ENCODE measurements at places on chromosomes 4 and X. TPM values are rescaled to one million over a fixed set of nuclear protein-coding genes. Genes with fewer than 3 reads are reported as not detected.

Gene SLC30A9
- total RNA-seq: 80.3 TPM

Gene CCSER1
- 88.0 TPM for total RNA-seq

Gene EIF2S3
- total RNA-seq: 261 TPM

GRCh38 chr4:134200811-134201215 lies 776 bp downstream of the PABPC4L start:
- no peak for DNase-seq

Gene KCTD8
- 0.26 TPM for total RNA-seq

- no peak for DNase-seq
These were observed 14.5 kb upstream of the ETNPPL start for GRCh38 chr4:108777388-108777787.

DNA sequence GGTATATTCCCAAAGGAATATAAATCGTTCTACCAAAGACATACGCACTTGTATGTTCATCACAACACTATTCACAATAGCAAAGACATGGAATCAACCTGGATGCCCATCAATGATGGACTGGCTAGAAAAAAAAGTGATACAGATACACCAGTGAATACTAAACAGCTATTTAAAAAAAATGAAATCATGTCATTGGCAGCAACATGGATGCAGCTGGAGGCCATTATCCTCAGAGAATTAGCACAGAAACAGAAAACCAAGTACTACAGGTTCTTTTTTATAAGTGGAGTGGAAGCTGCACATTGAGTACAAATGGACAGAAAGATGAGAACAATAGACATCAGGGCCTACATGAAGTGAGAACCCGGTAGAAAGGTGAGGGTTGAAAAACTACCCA lies 81.4 kb downstream of the ANTXR2 start:
- no peak for DNase-seq

GRCh38 chr4:14871676-14872430 lies 130.4 kb upstream of the CPEB2 start:
- DNase-seq: no peak

DNA sequence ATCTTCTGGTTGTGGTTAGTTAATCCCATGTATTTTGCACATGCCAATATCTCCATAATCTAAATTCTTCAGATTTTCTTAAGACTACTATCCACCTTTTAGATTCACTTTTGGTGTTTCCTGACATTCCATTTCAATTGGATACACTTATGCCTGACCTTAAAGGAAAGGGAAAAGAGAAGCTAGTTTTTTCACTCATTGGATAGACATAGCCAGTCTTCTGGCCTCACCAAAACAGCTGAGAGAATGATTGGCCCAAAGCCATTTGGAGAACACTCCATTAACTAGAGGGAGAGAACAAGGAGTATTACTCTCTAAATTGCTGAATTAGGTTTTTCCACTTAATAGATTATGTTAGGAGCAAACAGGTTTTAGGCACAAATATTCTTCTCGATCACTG lies 4.0 kb downstream of the PRPS1 start:
- DNase-seq: no peak

Gene ZNF157
- total RNA-seq: 0.53 TPM

DNA sequence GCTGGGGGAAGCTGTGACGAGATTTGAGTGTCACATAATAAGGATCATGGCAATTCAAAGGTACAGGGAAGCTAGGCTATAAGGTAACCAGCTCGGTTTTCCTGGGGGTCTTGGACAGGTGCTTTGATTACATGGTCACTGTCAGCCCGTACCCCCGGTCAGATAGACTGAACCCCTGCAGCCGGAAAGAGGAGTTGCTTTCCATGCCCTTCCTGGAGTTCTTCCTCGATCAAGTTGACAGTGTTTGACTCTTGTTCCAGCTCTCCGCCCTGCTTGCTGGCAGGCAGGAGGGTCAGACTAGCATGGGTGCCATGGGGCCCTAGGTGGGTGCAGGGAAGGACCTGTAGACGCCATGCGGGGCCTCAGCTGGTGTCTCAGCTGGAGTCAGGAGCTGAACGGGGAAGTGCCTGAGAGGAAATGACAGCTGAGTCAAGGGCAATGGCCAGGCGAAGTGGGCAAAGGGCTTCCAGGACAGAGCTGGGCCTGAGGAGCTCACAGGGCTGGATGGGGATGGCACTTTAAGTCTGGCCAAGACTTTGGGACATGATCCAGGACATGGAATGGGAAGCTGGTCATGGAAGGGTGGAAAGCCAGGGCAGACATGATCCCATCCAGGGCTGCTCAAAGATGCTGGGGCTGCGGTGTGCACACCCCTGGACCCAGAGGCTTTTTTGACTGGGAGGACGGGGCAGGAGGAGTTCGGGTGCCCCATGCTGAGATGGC lies 1.6 kb downstream of the TMEM187 start:
- DNase-seq: no peak

Gene TCEAL8
- total RNA-seq: 202 TPM

- peak; percentile 57 for DNase-seq
These were observed 38.5 kb downstream of the CYTL1 start for GRCh38 chr4:4980621-4981230.

- DNase-seq: no peak
These were observed at the start of gene ADGRL3 for GRCh38 chr4:61200187-61200915. Gene ADGRL3 (plus strand): TSS chr4:61200326.
